ENCODE measurements at places on chromosomes 13 and 19.

DNA sequence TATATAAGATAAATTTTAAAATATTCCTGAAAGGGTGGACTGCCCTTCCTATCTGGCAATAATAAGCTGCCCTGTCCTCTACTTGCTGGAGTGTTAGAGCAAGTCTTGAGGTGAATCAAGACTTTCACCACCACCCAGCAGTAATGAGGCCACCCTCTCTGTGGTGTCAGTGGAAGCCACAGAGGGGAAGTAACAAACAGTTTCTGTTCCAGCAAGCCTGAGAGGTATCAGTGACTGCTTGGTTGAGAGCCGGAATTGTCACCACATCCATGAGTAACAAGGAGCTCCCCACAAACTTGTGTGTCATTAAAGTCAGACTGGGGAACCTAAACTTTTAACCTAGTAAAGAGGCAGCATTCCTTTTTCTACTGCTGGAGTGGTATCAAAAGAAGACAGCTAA is 532.7 kb upstream of the SPRY2 start:
- no peak for DNase-seq

DNA sequence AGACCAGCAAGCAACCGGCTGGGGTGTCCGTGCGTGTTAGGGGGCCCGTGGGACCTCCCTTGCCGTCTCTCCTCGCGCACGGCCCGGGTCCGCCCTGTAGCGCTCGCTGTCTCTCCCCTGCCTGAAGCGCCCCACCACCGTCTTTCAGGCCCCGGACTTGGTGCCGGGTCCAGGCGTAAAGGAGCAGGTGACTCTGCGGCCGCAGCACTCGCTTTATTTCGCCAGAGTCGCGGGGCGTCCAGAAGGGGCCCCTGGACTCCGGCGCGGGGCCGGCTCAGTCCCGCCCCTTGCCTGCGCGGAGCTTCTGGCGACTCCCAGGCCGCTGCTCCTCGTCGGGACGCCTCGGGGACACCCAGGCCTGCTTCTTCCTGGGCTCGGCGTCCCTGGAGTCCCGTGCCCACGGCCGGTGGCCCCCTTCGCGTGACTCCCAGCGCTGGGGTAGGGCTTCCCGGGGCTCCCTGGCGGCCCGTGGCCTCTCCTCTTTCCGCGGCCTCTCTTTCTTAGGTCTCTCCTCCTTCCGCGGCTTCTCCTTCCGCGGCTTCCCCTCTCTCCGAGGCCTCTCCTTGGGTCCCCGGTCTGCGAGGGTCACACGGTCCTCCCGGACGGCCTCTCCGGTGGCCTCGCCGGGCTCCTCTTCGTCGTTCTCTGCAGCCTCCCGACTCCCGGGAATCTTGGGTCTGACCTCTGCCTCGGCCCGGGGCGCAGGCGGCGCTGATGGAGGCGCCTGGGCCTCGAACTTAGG is 3.1 kb downstream of the AMH start:
- DNase-seq, result no peak

DNA sequence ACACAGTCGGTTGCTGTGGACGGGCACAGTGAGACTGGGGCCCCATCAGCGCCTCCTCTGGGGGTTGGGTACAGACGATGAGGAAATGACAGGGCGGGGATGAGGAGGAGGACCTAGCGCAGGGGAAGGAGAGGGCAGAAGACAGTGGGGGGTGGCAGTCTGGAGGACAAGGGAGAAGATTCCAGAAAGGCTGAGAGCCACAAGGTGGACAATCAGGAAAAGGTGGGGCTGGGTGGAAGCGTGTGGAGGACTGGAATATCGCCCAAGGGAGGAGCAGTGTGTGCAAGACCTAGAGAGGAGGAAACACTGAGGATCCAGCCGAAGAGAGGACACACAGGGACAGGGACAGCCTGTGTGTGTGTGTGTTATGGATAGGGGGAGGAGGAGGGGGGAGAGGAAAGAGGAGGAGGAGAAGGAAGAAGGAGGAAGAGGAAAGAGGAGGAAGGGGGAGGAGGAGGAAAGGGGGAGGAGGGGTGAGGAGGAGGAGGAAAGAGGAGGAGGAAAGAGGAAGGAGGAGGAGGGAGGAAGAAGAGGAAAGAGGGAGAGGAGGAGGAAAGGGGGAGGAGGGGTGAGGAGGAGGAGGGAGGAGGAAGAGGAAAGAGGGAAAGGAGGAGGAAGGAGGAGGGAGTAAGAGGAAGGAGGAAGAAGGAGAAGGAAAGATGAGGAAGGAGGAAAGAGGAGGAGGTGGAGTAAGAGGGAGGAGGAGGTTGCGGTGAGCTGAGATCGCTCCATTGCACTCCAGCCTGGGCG is 15.8 kb upstream of the GARIN5A start:
- DNase-seq, result peak; percentile 73

- DNase-seq, result peak; percentile 66
Observed at GRCh38 chr13:45847554-45848224, 3.9 kb downstream of the SIAH3 start.

DNA sequence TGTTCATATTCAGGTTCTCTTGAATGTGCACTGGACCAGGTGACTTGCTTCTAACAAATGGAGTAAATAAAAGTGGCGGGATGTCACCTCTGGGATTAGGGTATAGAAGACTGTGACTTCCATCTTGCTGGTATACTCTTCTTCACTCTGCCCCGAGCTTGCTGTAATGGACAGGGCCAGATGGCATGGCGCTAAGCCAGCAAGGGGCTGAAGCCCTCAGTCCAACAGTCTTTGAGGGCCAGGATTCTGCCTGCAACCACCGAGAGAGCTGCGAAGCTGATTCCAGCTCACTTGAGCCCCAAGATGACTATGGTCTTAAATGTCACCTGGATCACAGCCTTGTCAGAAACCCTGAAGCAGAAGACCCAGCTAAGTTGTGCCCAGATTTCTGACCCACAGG is 600.0 kb downstream of the FGF9 start:
- DNase-seq, result no peak

DNA sequence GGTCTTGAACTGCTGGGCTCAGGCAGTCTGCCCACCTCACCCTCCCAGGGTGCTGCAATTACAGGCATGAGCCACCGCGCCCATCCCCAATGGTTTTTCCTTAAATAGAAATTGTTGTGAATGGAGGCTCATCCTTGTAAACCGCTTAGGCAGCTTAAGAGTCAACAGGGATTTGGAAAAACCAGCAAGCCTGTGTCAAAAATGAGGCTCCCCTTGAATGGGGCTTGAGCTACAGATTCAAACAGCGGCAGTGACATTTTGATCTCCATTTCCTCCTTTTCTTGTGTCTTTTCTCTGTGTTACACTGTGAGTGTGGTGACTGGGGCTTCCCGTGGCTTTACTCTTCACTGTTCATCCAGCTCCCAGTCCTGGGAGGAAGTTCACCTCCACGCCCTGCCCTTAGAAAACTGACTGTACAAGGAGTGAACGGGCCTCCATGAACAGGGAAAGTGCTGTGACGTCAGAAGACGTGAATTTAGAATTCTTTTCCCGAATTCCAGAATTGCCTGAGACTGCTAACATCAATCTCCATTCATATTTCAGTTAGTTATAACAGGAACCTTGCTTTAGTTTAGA is 15.3 kb upstream of the RAB8A start:
- DNase-seq, result no peak

- DNase-seq, result peak; percentile 91
Observed at GRCh38 chr13:42991898-42992763, at the start of gene EPSTI1. Gene EPSTI1 (minus strand): TSS chr13:42992241. CDS start chr13:42992165, 76 bp downstream.

- no peak for DNase-seq
Observed at GRCh38 chr19:23098286-23098685, 18.5 kb upstream of the ZNF730 start.

DNA sequence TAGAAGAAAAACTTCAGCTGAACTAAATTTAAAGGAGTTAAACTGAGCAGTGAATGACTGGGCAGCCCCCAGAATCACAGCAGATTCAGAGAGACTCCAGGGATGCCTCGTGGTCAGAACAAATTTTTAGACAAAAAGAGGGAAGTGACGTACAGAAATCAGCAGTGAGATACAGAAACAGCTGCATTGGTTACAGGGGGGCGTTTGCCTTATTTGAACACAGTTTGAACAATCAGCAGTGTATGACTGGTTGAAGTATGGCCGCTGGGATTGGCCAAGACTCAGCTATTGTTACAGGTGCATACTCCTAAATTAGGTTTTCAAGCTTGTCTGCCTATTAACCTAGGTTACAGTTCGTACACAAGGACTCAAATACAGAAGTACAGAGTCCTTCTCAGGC is 2.2 kb upstream of the SPRYD7 start:
- no peak for DNase-seq

DNA sequence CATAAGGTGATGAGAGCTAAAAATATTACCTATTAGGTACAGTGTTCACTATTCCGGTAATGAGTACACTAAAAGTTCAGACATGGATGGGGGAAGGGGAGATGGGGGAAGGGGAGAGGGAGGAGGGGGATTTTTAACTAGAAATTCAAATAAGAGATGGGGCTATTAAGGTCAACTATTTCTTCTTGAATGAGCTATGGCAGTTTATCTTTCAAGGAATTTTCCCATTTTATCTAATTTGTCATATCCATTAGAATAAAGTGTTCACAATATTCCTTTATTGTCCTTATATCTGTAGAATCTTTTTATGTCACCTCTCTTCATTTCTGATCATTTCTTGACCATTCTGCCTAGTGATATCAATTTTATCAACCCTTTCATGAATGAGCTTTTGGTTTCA is 362.4 kb downstream of the SUCLA2 start:
- DNase-seq, result no peak

DNA sequence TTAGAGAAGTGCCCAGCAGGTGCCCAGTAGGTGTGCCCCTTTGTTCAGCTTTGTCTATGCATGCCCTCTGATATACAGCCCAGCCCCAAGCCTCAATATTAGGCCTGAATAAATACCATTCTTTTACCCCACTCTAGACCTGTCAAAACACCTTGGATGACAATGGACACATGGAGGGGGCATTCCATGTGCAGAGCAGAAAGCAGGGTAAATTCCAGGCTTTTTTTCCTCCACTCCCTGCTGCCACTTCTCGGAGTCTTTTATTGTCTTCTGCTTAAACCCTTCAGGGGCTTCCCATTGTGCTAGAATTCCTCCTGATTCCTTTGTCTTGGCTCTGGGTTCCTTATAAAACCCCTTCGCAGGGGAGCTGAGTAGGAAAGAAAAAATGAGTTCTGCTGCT is 5.8 kb upstream of the FRY start:
- no peak for DNase-seq

DNA sequence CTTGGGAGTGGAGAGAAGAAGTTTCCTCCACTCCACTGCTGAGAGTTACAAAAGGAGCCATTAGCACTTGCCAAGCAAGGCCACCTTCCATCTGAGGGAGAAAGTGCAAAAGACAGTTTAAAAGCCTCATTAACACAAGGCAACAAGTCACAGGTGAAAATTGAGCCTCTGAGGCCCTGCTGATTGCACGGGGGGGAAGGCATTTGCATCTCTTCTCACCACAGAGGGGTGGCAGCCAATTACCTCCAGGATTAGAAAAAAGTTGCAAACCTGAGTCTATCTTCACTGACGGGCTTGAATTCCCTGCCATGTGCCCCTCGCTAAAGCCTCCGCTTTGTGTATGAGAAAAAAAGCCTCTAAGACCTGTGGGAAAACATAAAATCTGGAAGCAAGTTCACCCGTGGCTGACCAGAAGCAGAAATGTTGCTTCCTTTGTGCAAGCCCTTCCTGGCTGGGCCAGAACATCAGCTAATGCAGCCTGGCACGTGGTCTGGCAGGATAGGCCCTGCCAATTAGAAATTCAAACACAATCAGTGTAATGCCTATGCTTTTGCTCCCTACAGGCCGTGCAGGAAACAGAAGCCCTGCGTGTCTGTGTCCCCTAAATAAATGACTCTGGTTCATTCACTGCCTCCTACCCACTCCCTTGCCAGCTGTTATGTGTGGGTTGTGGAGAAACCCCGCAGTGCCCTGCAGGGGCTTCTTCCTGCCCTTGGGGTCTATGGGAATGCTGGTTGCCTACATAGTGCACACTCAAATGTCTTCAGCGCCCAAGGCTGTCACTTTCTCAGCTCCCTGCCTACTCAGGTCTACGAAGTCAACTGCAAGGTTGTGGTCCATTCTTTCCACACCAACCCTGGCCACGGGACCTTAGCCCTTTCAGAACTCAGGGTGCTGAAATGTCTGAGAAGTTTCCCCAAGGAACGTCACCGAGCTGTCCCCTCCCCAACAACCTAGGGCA is 150.2 kb downstream of the UQCRFS1 start:
- no peak for DNase-seq

GRCh38 chr13:50948601-50949000 is 39.0 kb downstream of the RNASEH2B start:
- DNase-seq, result no peak

GRCh38 chr13:75907044-75907443 is 270.9 kb downstream of the LMO7 start:
- no peak for DNase-seq

- no peak for DNase-seq
Observed at GRCh38 chr13:21338156-21338555, 120.9 kb downstream of the ZDHHC20 start.

DNA sequence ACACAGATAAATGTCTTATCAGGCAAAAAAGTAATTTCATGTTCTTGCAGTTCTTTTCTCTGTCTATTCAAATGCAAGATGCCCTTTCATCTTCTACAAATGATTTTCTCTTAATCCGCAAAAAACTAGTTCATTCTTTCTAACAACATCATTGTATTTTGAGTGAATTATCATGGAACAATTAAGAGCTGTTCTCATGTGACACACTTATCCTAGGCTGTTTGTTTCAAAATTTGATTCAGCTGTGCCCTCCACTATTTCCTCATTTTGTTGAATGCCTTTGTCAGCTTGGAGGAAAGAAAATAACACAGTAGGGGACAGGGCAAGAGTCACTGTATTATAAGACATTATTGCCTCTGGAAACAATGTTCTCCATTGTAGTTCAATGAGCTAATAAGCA is 396.9 kb downstream of the KCTD12 start:
- no peak for DNase-seq

- DNase-seq, result no peak
Observed at GRCh38 chr13:90951663-90952062, 395.8 kb upstream of the MIR17HG start.

DNA sequence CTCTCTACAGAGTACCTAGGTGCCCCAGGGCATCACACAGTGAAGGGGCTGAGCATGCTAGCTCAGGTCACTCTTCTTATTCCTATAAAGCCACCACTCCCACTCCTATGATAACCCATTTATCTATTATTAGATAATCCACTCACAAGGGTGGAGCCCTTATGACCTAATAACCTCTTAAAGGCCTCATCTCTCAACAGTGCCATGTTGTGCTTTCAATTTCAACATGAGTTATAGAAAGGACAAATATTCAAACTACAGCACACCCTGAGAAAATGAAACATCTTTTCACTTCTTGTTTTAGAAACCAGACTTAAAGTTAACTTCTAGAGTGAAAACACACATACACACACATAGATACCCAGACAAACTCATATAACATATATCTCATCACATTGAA is 1494.9 kb upstream of the MIR17HG start:
- DNase-seq, result no peak

DNA sequence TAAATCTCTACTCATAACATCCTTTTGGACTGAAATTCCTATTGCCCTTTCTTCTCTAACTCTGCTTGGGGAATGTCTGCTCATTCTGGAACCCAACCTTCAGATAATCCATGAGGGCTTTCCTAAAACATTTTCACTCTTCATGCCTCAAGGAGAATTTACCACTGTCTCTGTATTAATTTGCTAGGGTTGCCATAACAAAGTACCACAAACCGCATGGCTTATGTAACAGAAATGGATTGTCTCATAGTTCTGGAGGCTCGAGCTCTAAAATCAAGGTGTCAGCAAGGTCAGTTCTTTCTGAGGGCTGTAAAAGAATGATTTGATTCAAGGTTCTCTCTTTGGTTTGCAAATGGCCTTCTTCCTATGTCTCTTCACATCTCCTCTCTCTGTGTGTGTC is 209.7 kb downstream of the LACC1 start:
- DNase-seq, result no peak

- no peak for DNase-seq
Observed at GRCh38 chr13:92575777-92576176, 650.8 kb upstream of the GPC6 start.

Data from activated effector memory CD4-positive, alpha-beta T cell treated with anti-CD3 and anti-CD28 coated beads, Interleukin-2, amount 50 U/mL, for 16 hours (primary cell).